Right cardiac atrium (tissue), 5 donors: ENCODE measurements at places on chromosomes 4 and X. TPM values are rescaled to one million over a fixed set of nuclear protein-coding genes. Genes with fewer than 3 reads are reported as not detected.

GRCh38 chr4:169791527-169792156 is 33.9 kb upstream of the HPF1 start:
- DNase-seq: peak; percentile 22

GRCh38 chr4:56259655-56260054 is 127.6 kb downstream of the AASDH start:
- DNase-seq: no peak

GRCh38 chrX:8711401-8711800 is 20.5 kb downstream of the ANOS1 start:
- DNase-seq: no peak

The POU4F2 gene
- not detected for total RNA-seq

DNA sequence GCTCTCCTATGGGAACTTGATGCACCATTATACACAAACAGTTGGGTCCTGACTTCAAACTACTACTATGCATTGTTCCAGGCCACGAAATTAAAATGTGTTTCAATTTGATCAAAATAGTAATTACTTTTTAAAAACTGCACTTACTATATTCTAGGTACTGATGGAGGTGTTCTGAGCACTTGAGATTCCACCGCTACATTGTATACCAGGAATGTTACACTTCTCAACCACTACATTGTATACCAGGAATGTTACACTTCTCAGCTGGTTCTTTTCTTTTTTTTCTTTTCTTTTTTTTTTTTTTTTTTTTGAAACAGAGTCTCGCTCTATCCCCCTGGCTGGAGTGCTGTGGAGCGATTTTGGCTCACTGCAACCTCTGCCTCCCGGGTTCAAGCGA is 77.9 kb downstream of the ELOVL6 start:
- DNase-seq: no peak

The GAB1 gene
- total RNA-seq: 73.4 TPM

DNA sequence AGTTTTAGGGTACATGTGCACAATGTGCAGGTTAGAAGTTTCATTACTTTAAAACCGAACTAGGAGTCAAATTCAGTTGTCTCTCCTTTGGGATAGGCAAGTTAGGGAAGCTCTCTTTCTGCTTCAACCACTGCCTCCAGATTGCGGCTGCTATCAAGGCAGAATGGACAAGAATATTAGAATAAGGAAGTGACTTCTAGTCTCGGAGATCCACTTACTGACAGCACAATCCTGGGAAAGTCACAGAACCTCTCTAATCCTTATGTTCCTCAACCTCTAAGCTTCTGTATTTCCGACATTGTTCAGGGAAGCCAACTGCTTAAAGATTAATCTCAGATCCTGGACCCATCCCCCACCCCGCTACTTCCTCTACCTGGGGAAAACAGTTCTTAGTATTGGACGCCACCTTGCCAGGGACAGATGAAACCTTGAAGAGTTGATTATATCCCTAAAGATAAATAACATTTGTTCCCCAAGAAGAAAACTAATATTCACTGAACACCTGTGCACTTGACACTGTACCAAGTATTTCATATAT is 2.1 kb downstream of the NUP62CL start:
- DNase-seq: no peak

The DUSP21 gene
- total RNA-seq: not detected

GRCh38 chrX:3738509-3738908 is 25.1 kb upstream of the PRKX start:
- DNase-seq: no peak

DNA sequence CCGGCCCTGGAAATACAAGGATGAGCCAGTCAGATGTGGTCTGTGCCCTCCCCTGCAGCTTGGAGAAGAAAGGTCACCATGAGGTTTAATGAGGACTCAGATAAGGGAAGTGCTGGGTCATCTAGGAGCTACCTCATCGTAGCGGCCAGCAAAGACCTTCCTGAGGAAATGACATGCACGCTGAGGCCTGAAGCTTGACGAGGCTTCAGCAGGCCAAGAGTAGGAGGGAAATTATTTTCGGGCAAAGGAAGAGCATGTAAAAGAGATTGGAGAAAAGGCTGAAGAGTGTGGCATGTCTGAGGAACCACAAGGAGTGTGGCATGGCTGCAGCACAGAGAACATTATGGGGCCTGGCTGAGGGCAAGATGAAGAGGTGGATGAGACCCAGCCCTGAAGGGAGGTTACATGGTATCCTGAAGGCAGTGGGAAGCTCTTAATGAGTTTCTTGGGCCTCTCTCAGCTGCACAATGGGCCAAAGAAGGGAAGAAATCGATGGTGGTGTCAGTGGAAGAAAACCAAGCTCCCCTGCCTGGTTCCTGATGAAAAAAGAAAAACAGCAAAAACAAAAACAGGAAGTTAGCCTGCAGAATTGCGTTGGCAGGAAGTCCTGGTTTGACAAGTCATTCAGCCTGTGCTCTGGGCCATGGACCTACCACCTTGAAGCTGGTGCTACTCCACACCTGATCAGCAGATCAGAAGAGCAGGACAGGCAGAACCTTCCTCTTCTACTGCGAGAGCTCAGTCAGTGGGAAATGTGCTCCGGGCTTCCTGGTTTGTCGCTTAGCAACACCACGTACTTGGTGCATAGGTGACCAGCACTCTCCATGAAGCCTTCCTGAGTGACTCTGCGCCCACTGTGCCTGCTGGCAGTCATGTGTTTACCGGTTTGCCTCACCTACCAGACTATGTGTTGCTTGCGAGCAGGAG is 134.5 kb upstream of the KLF3 start:
- DNase-seq: peak; percentile 49

DNA sequence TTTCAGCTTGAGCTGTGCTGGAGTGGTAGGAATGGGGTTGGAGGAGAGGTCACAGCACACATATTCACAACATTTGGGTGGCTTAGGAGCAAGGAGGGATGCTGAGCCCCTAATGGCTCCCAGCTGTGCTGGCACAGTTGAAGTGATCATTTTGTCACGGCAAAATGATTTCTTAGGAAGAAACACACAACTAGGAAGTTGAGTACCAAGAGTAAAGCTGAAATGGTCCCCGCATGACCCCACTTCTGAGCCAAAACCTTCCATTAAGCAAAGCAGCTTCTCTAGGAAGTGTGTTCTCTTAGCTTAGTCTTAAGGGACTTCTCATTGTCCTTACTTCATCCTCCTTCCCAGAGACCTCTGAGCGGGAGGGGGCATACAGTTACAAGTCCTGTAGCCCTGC is 12.6 kb downstream of the CAPN6 start:
- no peak for DNase-seq

The TCEAL2 gene
- total RNA-seq: 20.1 TPM

- no peak for DNase-seq
Observed at GRCh38 chr4:138828926-138829325, 186.7 kb upstream of the NOCT start.

DNA sequence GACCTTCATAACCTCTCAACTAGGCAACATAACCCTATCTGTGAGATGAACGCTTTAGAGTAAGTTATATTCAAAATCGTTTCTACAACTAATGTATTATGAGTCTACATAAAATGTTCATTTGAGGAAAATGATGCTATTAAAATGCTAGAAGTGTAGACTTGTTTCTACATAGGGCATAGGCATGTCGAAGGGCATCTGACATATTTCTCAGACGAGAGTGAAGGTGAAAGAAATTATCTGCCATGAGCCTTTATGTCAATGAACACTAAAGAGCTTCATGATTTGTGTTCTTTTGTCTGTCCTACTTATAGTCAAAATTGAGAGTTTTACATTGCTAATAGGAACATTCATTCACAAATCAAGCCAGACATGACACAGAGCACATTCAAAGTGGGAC is 811.8 kb downstream of the RAB28 start:
- DNase-seq: no peak

The RBM47 gene
- total RNA-seq: 4.7 TPM

DNA sequence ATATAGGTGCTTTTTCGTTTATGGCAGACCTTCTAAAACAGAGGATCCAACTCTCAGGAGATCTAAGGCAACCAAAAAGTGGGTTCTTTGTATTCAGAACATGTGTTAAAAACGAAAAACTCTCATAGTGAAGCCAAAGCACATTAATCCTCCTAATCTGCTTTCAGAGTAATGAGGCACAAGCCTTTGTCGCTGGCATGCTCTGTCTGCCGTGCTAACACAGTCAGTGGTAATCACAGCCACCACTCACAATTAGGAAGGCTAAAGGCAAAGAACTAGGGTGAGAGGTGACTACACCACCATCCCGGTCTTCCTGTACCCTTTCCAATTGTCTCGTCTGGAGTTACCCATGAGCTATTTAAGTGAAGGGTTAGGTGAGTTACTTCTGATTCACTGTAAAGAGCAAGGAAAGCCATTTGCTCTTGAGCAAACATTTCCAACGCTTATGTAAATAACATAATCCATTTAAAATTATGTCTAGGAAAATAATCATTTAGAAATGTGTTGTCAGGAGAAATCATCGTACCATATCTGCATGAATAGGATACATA is 40.7 kb downstream of the NPY2R start:
- DNase-seq: no peak

DNA sequence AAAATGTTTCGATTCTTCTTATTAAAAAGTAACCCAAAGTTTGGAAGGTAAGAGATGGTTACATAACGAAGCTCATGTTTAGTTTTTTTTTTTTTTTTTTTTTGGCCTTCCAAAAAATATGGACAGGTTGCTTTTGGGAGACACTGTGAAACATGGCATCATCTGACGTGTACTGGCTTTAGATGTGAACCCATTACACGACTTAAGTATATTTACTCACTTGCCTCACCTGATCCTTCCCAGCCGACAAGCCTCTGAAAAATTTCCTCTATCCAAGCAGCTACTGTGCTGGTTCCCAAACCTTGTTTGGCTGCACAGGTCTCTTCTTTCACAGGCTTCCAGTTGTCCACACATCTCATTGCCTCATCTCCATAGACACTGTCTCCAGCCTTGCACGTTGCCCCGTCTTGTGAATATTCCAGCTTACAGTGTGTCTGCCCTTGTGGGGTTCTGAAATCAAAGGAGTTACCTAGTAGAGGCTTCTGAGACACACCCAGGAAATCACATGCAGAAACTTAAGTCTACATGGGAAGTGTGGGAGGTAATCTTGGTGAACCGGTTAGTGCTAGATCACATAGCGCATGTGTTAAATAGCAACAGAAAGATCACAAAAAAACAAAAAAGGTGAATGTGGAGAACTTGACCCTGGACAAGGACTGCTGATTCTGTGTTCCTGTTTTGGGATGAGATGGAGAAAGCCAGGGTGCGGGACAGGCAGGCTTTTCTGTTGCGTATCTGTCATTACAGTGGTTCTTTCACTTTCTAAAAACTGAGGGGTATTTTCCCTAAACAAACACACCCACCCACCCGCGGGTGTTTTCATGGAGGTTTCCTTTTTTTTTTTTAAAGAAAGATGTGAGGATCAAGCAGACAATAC is 328.6 kb downstream of the ARHGAP10 start:
- no peak for DNase-seq

DNA sequence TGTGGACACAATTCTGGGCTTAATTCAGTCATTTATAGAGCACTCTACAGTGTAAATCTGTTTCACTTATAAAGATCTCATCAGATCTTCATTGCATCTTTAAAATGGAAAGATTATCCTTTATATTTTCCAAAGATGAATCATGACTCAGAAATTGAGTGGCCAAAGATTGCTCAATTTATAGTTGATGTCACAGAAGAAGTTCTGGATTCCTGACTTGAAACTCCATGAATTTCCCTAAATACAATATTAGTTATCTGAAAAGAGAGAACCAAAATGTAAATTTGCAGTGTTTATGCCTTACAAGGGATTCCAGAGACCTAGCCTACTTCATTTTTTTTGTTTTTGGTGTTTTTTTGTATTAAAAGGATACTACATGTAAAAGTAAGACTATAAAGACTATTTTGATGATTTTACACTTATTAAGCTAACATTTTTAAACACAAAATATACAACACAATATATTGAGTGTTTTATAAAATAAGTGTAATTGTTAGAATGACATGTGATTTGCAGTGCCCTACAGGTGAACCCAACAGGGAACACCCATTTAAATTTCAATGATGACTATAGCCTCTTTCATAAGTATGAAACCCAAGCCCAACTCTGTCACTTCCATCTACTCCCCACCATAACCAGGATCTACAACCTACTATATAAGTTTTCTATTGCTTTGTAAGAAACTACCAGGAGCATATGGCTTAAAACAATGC is 183.5 kb downstream of the PCDH7 start:
- no peak for DNase-seq

DNA sequence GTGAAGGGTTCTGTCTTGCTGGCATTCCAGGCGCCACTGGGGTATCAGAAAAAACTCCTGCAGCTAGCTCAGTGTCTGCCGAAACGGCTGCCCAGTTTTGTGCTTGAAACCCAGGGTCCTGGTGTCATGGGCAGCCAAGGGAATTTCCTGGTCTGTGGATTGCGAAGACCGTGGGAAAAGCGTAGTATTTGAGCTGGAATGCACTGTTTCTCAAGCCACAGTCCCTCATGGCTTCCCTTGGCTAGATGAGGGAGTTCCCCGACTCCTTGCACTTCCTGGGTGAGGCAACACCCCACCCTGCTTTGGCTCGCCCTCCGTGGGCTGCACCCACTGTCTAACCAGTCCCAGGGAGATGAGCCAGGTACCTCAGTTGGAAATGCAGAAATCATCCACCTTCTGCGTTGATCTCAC is 40.1 kb downstream of the NOP14 start:
- peak; percentile 16 for DNase-seq

The KLHL13 gene
- 5.7 TPM for total RNA-seq

GRCh38 chr4:128958194-128958593 is 135.1 kb downstream of the SCLT1 start:
- no peak for DNase-seq

GRCh38 chrX:67893931-67894330 is 350.1 kb downstream of the AR start:
- no peak for DNase-seq

GRCh38 chrX:54820737-54821136 is 13.2 kb downstream of the MAGED2 start:
- DNase-seq: no peak

DNA sequence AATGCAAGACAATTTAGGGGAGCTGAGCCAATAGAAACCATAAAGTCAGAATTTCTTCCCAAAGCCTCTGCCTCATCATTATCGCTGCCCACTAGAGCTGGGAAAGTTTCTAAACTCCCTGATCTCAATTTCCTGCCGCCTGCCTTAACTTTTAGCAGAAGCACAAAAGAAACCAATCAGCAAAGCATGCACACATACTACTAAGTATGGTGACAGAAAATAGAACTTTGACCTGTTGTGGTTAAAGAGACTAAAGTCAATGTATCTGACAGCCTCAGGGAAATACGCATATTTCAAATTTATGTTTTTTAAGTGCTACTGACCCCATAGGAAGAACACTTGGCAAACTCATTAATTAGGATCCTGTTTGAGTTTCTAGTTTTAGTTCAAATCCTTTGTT is 10.1 kb downstream of the STK26 start:
- DNase-seq: no peak

The TRAM1L1 gene
- total RNA-seq: 1.2 TPM

- DNase-seq: no peak
Observed at GRCh38 chr4:184506527-184507121, 32.3 kb upstream of the IRF2 start.
